Endothelial cell (in vitro differentiated cells): ENCODE measurements at places on chromosomes 2 and 18. TPM values are rescaled to one million over a fixed set of nuclear protein-coding genes. Genes with fewer than 3 reads are reported as not detected.

DNA sequence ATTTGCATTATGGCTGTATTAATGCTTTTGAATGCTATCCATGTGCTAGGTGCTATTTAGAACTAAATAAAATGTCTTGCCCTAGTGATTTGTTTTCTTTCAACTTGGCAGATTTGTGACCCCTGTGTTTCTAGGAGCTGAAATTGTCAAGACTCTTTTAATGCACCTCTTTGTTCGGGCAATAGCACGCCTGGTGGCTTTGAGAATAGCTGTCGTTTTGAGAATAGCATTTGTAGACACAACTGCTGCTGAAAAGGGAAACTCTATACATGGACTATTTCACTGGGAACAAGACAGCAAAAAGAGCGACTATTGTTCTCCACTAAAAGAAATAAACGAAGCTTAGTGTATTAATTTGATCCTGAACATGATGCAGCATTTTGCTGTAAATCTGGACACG, 352.1 kb upstream of the ZNF521 start:
- no peak overlapping the region for H3K27ac ChIP-seq
- no peak for DNase-seq
- no peaks in the 10 kb centered on the region for H3K36me3 ChIP-seq
- no peaks in the 10 kb centered on the region for H3K27me3 ChIP-seq

DNA sequence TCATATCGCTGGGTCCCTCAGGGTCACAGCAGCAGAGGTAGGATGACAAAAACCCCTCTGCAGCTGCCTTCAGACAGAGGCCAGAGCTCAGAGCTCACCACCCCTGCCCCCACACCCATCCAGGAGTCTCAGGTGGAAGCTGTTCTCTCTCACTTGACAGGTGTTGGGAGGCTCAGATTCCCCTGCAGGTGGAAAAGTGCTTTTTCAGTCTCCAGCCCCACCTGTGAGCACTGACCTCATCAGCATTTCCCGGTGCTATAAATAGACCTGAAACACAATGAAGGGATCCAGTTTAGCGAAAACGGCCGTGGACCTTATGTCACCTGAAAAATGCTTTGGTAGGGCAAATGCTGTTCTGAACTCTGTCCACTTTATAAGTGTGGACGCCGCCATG, 254.9 kb downstream of the NDUFA10 start:
- peaks cover 4% of the 10 kb centered on the region for H3K4me1 ChIP-seq
- H3K27me3 ChIP-seq = peaks cover 4% of the 10 kb centered on the region
- H3K36me3 ChIP-seq = no peaks in the 10 kb centered on the region
- no peak for DNase-seq
- H3K4me3 ChIP-seq = no peak overlapping the region
- H3K27ac ChIP-seq = no peak overlapping the region

GRCh38 chr2:99816908-99817307, 325.5 kb downstream of the AFF3 start:
- H3K36me3 ChIP-seq = no peaks in the 10 kb centered on the region
- no peak overlapping the region for H3K4me3 ChIP-seq
- no peak overlapping the region for H3K27ac ChIP-seq
- no peak for DNase-seq
- no peaks in the 10 kb centered on the region for H3K27me3 ChIP-seq

DNA sequence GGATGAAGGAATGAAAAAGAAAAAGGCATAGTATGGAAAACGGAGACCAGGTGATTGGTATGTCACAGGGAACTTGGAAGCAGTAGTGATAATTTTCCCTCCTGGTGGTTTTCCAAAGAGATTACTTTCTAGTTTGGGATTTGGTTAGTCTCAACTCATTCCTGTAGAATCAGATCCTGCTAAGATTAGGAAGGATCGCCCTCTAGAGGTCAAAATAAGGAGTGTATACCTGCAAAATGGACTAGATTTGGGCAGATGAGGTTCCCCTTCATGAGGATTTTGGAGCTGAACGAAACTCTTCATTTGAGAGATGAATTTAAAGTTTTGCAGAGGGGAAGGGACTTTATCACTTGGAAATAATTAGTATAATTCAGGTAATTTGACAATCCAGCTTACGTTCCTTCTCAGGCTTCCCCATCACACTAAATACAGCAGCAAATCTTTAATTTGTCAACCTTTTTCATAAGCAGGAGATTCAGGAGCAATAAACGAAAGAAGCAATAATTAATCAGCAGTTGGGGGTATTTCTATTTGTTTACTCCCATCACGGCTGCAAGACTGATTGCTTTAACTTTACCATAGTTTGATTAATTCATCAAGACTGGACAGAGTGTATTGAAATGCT, 65.2 kb downstream of the CCDC195 start:
- no peaks in the 10 kb centered on the region for H3K36me3 ChIP-seq
- DNase-seq = peak; percentile 22
- no peak overlapping the region for H3K4me3 ChIP-seq
- no peaks in the 10 kb centered on the region for H3K27me3 ChIP-seq
- no peak overlapping the region for H3K27ac ChIP-seq
- H3K4me1 ChIP-seq = peaks cover 8% of the 10 kb centered on the region

DNA sequence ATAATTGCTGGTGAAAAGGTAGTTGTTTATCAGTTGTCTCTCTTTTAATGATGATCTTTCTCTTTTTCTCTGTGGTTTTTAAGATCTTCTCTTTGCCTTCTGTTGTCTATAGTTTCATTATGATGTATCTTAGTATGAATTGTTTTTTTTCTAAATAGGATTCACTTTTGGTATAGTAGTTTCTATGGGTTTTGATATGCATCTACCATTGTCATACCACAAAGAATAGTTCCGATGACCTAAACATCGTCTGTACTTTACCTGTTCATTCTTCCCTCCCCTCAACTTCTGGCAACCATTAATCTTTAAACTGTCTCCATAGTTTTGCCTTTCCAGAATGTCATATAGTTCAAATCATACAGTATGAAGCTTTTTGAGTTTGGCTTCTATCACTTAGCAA, 19.6 kb downstream of the RDH14 start:
- no peak overlapping the region for H3K4me3 ChIP-seq
- DNase-seq = no peak
- H3K36me3 ChIP-seq = no peaks in the 10 kb centered on the region

GALR1 gene
- total RNA-seq = not detected

- DNase-seq = no peak
- peaks cover 47% of the 10 kb centered on the region for H3K36me3 ChIP-seq
- peaks cover 42% of the 10 kb centered on the region for H3K4me1 ChIP-seq
Observed at GRCh38 chr2:219175928-219176817, 552 bp downstream of the CNPPD1 start.

- no peak for DNase-seq
- no peak overlapping the region for H3K4me3 ChIP-seq
- no peaks in the 10 kb centered on the region for H3K36me3 ChIP-seq
- H3K27ac ChIP-seq = no peak overlapping the region
- peaks cover 10% of the 10 kb centered on the region for H3K4me1 ChIP-seq
Observed at GRCh38 chr2:237724811-237725478, 73.6 kb upstream of the RBM44 start.

GRCh38 chr2:120497261-120497977, 151.5 kb downstream of the INHBB start:
- H3K27me3 ChIP-seq = peaks cover 7% of the 10 kb centered on the region
- no peaks in the 10 kb centered on the region for H3K4me1 ChIP-seq
- no peaks in the 10 kb centered on the region for H3K36me3 ChIP-seq
- no peak overlapping the region for H3K27ac ChIP-seq
- no peak overlapping the region for H3K4me3 ChIP-seq

- no peak for DNase-seq
- no peak overlapping the region for H3K27ac ChIP-seq
- H3K4me3 ChIP-seq = no peak overlapping the region
- peaks cover 3% of the 10 kb centered on the region for H3K27me3 ChIP-seq
- H3K4me1 ChIP-seq = peaks cover 20% of the 10 kb centered on the region
Observed at GRCh38 chr2:60541056-60541651, 12.3 kb downstream of the BCL11A start.

- H3K27me3 ChIP-seq = peaks cover 7% of the 10 kb centered on the region
- no peaks in the 10 kb centered on the region for H3K36me3 ChIP-seq
- H3K4me1 ChIP-seq = peaks cover 44% of the 10 kb centered on the region
- peak overlapping the region; percentile 99 for H3K27ac ChIP-seq
- peak overlapping the region; percentile 96 for H3K4me3 ChIP-seq
Observed at GRCh38 chr18:9101730-9102507, 580 bp upstream of the NDUFV2 start.

- H3K4me1 ChIP-seq = peaks cover 42% of the 10 kb centered on the region
- no peak for DNase-seq
- H3K27me3 ChIP-seq = peaks cover 10% of the 10 kb centered on the region
- no peak overlapping the region for H3K4me3 ChIP-seq
- no peaks in the 10 kb centered on the region for H3K36me3 ChIP-seq
Observed at GRCh38 chr2:430291-431040, 142.6 kb upstream of the ALKAL2 start.

ATP6V1C2 gene
- total RNA-seq = not detected

GRCh38 chr18:54434453-54434852, 76.7 kb downstream of the C18orf54 start:
- no peaks in the 10 kb centered on the region for H3K27me3 ChIP-seq
- no peaks in the 10 kb centered on the region for H3K36me3 ChIP-seq
- H3K4me1 ChIP-seq = peaks cover 5% of the 10 kb centered on the region
- no peak overlapping the region for H3K4me3 ChIP-seq
- no peak overlapping the region for H3K27ac ChIP-seq

GRCh38 chr18:28588884-28589549, 412.1 kb upstream of the CDH2 start:
- H3K27ac ChIP-seq = no peak overlapping the region
- H3K4me1 ChIP-seq = no peaks in the 10 kb centered on the region
- H3K36me3 ChIP-seq = no peaks in the 10 kb centered on the region
- peaks cover 1% of the 10 kb centered on the region for H3K27me3 ChIP-seq

- peaks cover 27% of the 10 kb centered on the region for H3K4me1 ChIP-seq
- peak overlapping the region; percentile 8 for H3K27ac ChIP-seq
- DNase-seq = no peak
Observed at GRCh38 chr18:79819064-79819967, 21.6 kb downstream of the KCNG2 start.

- no peak overlapping the region for H3K27ac ChIP-seq
- peaks cover 3% of the 10 kb centered on the region for H3K4me1 ChIP-seq
- H3K36me3 ChIP-seq = peaks cover 11% of the 10 kb centered on the region
Observed at GRCh38 chr2:149021761-149022160, 16.7 kb upstream of the LYPD6B start.

- no peak overlapping the region for H3K27ac ChIP-seq
- no peak overlapping the region for H3K4me3 ChIP-seq
- no peaks in the 10 kb centered on the region for H3K36me3 ChIP-seq
- no peaks in the 10 kb centered on the region for H3K27me3 ChIP-seq
- no peak for DNase-seq
Observed at GRCh38 chr18:59763541-59764136, 66.4 kb upstream of the CCBE1 start.
